Tibial nerve (tissue), 4 donors: ENCODE measurements at places on chromosomes 4 and X. TPM values are rescaled to one million over a fixed set of nuclear protein-coding genes. Genes with fewer than 3 reads are reported as not detected.

DNA sequence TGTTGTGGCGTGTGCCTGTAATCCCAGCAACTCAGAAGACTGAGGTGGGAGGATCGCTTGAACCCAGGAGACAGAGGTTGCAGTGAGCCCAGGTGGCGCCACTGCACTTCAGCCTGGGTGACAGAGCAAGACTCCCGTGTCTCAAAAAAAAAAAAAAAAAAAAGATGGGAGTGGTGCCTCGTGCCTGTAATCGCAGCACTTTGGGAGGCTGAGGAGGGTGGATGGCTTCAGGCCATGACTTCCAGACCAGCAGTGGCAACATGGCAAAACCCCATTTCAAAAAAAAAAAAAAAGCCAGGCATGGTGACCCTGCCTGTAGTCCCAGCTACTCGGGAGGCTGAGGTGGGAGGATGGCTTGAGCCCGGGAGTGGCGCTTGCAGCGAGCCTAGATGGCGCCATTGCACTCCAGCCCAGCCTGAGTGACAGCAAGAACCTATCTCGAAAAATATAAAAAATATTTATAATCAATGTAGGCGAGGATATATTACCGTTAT lies 27.0 kb downstream of the EIF2S3 start:
- peak; percentile 15 for DNase-seq

Gene FAM9C
- total RNA-seq = not detected

- DNase-seq = peak; percentile 8
These were observed at the start of gene CCDC160 for GRCh38 chrX:134236626-134237614. CCDC160 (plus strand) TSS chrX:134237182; CDS start chrX:134244801, 7,619 bp downstream.

GRCh38 chrX:86946569-86946968 lies 571.0 kb upstream of the KLHL4 start:
- DNase-seq = no peak

Gene F8A2
- 15.6 TPM for total RNA-seq

- no peak for DNase-seq
These were observed 507.0 kb downstream of the INPP4B start for GRCh38 chr4:142339053-142339452.

Gene ODAPH
- not detected for total RNA-seq

DNA sequence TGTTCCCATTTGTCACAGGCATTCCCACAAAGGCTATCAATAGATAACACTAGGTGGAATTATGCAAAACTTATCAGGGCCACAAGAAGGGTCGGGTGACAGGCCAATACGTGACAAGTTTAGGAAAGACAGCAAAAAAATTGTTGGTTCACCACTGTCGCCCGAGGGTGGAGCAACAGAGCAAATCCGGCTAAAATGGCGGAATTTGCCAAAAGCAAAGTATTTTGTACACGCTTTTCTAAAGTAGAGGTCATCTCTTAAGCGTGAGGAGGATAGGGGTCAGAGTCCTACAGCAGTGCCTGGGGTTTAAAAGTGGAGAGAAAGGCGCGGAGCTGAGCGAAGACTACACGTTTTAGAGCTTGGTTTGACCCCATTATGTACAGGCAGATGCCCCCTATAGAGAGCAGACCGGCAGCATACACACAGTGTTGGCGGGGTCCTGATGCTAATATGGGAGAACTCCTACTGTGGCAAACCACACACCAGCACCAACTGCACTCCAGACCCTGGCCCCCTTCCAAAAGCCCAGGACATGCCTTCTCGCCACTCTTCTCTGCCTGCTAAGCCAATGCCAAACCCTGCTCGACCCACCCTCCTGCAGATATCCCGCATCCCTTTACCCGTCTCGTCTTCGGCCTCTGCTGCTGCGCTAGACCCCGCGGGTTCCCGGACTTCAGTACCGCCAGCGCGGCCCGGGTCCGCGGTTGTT lies 733 bp downstream of the CCNA2 start:
- no peak for DNase-seq

- DNase-seq = peak; percentile 69
These were observed at the start of gene TSC22D3 for GRCh38 chrX:107775734-107776511. TSC22D3 (minus strand) TSS chrX:107775787; CDS start chrX:107775419, 368 bp downstream.

DNA sequence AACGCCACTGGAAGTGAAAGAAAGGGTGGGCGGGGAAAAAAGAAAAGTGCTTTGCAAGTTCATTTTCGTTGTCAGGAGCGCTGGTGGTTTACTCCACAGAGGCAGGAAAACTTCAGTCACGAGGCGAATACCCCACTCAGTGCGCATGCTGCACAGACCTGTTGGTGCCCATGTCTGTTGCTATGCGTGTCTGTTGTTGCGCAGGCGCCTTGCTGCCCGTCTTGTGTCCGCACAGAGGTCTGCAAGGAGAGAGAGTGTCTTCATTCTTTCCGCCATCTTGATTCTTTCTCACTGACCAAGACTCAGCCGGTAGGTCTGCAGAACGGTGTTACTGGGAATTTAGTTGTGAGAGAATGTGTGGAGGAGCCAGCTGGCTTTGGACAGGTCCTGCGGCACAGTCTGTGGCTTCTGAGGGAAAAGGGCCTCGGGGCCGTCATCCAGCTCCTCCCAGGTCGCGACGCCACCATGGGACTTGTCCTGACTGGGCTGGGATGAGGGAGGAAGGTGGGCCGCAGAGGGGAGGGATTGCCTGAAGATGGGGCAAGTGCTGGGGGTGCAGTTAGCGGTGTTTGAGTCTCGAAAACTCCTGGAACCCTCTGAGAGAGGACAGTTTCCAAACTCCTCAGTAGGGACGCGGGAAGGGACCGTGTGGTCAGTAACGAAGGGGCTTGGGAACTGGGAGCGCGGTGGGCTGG lies at the start of gene PAGE2:
PAGE2 (plus strand) TSS at position 224 of the 695 bp plus-strand sequence. CDS start 1,003 bp downstream, outside the sequence.
- DNase-seq = no peak

Gene ZNF630
- total RNA-seq = 2.8 TPM

DNA sequence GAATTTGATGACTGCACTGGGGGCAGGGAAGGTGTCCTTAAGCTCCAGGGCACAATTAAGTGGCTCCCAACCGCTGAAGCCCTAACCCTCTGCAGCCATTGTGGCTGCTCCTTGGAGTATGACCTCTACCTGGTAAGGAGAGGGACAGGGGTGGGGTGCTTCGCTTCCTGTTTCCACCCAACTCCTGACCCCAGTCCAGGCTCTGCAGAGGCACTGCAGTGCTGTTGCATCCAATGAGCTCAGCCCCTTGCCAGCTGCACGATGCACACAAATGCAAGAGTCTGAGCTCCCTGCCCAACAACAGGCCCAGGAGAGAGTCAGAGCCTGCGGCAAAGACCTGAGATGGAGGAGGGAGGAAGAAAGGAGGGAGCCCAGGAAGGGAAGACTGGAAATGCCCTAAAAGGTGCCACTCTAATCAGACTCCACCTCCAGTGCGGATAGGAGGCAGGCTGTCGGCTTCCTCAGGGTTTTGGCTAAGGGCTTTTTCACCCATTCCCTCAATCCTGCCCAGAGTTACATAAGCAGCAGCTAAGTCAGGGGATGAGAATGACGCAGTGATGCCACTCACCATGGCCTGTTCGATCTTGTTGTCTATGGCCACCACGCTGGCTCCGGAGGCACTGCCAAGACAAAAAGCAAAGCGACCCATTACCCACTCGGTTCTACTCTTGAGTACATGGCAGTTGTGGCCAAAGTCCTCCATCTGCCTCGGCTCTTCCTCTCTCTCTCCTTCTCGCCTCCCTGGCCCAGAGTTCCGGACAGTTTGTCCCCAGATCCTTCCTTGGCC lies 60.1 kb downstream of the TSC22D3 start:
- no peak for DNase-seq

Gene DUSP9
- total RNA-seq = not detected

- no peak for DNase-seq
These were observed 37.7 kb upstream of the RAB33B start for GRCh38 chr4:139416073-139416673.

DNA sequence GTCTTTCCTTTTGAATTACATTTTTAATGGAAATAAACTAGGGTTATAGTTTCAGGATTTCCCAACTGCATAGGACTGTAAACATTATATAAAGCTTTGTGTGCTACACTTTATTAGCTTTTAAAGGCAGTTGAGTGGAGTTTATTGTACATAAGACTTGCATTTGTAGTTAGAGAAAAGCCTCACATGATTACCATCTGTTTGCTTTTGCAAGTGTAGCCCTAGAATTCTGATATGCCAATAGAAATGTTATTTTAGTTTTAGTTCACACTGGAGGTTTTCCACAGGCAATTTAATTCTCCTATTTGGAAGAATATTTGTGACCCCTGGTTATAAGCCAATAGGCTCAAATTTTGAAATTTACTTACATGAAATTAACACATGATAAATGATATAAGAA lies 41.3 kb upstream of the ANK2 start:
- DNase-seq = no peak

Gene THAP9
- 8.4 TPM for total RNA-seq

- DNase-seq = no peak
These were observed 1.2 kb upstream of the CHIC1 start for GRCh38 chrX:73561801-73562200.

Gene PCDH7
- total RNA-seq = 14.0 TPM

DNA sequence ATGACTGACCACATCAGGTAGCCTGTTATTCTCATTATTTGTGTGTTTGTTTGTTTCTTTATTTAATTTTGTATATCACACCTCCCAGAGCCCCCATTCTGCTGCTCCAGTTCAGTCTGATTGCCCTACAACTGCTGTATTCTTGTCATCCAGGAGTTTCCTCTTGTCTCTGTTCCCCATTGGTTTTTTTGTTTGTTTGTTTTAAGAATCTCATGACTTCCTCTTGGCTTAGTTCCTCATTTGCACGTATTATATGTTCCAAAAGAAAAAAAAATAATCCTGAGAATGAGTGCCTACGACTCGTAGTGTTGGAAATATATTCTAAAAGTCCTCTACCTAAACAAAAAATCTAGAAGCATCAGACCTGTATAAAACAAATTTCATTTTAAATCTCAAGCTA lies 142.3 kb upstream of the SLIT2 start:
- no peak for DNase-seq

- DNase-seq = no peak
These were observed 68.2 kb downstream of the HEPH start for GRCh38 chrX:66232296-66232695.

DNA sequence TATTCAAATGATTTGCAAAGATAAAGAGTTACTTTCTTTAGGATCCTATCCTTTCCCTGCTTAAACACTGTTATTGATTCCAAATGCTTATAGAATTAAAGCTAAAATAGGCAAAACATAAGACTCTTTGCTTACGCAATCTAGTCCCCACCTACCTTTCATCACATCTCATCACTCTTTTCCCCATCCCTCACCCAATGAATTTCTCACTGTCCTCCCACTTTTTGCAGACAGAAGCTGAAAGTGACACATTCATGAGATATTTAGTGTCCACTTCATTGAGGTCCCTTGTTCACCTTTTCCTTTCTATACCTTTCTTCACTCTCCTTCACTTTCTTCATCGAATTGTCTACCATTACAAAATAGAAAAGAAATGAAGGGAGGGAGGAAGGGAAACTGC lies 424 bp downstream of the SATL1 start:
- DNase-seq = no peak

GRCh38 chrX:46531442-46531841 lies 13.8 kb downstream of the ZNF674 start:
- no peak for DNase-seq

DNA sequence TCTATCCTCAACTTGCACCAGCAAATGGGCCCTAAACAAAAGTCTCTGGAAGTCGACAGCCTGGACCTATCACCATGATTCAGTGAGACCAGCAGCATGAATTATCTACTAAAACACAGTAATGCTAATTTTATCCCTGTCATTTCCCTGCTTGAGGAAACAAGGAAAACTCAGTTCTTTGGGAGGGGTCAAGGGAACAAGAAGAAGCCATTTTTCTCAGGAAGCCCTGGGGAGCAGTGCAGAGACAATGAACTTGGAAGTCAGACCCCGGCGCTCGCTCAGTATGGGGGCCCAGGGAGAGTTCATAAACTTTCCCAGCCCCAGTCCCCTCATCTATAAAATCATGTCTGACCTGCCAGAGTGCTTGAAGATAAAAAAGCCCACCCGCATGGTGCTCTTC lies 50.4 kb downstream of the DCTD start:
- DNase-seq = no peak

Gene DGKK
- total RNA-seq = not detected

Gene SEC24B
- total RNA-seq = 37.1 TPM

Gene SOWAHD
- 1.1 TPM for total RNA-seq

GRCh38 chr4:142776026-142776425 lies 70.1 kb downstream of the INPP4B start:
- no peak for DNase-seq

Gene ATP8A1
- total RNA-seq = 57.9 TPM

DNA sequence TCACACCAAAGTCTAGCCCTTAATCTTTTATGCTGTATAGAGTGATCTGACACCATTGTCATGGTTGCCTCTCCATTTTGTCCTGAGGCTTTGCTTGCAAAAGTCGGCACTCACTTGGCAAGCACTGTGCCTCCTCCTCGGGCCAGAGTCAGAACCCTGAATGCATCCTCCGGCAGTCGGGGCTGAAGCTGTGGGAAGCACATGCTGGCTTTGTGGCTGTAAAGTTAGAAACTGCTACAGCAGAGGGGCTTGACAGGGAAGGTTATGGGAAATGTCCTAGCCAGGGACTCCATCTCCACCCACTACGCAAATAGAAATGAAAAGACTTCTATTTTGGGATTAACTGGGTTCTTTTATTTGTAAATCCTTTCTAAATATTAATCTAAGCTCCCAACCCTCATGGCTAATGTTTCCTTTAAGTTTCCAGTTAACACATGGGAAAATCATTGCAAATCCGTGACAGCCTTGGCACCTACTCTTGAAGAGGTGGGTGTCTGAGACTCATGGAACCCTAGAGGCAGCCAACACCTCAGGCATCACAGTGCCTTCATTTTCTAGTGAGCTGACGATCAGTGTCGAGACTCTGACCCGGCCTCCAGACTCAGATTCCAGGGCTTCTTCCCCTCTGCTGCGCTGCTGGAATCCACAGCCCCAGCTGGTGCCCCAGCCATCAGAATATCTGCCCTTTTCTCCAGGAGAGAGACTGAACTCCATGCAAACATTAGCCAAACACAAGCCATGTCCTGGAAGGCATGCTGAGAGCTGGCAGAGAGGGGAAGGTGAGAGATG lies 7.9 kb upstream of the CLDN24 start:
- DNase-seq = no peak

DNA sequence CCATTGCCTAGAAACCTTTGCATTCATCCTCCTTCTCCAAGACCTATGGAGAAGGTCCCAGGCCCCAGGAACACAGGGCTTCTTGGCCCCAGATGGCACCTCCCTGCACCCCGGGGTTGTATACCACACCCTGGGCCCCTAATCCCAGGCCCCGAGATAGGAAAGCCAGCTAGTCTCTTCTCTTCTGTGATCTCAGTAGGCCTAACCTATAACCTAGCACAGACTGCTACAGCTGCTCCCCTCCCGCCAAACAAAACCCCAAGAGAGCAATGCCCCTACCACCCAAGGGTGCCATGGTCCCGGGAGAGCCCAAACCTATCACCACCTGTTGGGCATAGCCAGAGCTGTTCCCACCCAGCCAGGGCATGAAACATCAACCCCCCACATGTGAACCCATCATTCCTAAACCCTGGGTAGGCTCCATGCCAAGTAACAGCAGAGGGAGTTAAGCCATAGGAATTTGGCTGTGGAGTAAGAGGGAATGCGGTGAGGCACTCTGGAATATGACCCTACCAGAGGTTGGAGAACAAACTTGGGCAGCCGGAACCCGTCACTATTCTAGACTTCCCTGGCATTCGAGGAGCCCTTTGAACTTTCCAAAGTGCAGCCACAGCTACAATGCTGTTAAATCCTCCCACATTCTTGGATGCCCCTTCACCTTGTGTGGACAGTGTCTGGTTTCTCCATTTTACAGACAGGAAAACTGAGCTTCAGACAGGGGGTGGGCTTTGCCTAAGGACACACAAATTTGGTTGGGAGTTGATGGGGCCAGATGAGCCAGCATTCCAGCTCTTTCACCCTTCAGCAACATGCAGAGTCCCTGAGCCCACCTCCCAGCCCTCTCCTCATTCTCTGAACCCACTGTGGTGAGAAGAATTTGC lies 10.9 kb upstream of the SASH3 start:
- DNase-seq = no peak
